CD4-positive, alpha-beta memory T cell (primary cell): ENCODE measurements at places on chromosomes 7 and 10.

- no peak for DNase-seq
Observed at GRCh38 chr10:51860257-51860656, 160.9 kb upstream of the CSTF2T start.

DNA sequence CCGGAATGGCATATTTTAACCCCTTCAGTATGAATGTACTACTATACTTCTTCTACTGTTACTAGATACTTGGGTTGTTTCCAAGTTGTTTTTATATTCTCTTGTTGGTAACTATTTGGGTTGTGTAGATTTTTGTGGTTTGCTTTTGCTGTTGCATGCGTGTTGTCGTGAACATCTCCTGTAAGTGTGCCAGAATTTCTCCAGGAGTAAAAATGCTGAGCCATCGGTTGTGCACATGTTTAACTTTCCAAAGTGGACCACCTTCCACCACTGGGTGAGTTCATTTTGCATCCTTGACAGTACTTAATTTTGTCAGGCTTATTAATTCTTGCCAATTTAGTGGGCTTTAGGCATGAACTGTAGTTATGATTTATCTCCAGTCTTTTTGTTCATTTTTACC lies 47.9 kb downstream of the CSGALNACT2 start:
- DNase-seq, result no peak

DNA sequence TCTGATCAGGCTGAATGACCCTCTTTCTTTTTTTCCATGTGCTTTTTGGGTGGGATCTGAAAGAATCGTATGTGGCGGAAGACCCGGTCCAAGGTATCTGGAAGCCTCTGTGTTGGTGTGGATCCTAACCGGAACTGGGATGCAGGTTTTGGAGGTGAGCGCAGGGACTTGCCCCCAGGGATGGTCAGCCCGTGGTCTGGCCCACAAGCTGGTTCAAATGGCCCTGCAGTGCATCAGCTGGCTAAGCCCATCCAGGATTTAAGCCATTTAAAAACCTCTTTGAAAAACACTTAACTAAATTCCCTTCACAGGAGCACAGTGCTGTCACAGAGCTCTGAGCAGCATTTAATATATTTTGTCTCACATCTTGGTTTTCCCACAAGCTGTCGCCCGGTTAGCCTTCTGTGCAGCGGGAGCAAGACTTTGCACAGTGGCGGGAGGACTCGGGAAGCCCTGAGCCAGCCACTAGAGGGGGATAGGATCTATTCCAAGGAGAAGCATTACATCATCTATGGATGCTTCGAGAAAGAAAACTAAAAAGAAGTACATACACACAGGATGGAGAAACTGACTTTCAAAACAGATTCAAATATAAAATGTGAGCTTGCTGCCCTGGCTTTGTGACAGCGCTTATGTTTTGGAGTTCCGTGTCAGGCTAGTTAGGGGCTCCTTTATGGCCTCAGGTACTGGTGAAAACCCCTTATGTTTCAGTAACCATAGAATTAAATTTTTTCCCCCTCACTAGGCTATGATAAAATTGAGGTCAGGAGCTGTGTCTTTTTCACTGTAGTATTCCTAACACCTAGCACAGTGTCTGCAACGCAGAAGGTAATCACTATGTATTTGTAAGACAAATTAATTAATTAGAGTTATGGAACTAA lies 11.3 kb downstream of the CPA2 start:
- DNase-seq, result no peak

DNA sequence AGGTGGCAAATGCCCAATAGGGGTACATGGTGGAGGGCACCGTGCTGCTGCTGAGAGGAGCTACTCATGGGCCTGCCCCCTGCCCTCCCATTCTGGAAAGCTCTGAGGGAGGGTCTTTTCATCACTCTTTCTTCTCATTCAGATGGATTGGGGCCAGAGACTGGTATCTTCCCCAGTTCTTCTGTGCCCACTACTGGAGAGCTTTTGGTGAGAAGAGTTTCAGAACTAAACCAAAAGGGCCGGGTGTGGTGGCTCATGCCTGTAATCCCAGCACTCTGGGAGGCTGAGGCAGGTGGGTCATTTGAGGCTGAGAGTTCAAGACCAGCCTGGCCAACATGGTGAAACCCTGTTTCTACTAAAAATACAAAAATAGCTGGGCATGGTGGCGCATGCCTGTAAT lies 12.5 kb downstream of the ADRA2A start:
- no peak for DNase-seq

DNA sequence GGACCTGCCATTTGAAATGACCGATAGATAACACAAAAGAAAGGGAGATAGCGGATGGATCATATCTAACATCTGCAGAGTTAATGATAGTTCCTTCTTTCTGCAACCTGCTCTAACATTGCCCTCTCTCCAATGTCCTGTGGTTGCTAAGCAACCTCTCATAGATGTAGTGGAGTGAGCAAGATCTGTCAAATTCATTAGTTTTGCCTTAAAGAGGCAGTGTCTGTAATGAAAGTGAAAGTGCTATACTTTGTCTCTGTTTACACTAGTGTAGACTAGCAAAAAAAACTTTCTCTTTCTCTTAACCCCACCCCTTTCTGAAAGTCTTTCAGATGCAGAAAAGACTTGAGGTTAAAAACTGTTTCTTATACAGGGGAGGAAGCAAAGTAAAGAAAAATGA lies 1196.9 kb downstream of the SORCS3 start:
- DNase-seq, result no peak

GRCh38 chr7:46705386-46706255 lies 784.5 kb upstream of the IGFBP3 start:
- no peak for DNase-seq

DNA sequence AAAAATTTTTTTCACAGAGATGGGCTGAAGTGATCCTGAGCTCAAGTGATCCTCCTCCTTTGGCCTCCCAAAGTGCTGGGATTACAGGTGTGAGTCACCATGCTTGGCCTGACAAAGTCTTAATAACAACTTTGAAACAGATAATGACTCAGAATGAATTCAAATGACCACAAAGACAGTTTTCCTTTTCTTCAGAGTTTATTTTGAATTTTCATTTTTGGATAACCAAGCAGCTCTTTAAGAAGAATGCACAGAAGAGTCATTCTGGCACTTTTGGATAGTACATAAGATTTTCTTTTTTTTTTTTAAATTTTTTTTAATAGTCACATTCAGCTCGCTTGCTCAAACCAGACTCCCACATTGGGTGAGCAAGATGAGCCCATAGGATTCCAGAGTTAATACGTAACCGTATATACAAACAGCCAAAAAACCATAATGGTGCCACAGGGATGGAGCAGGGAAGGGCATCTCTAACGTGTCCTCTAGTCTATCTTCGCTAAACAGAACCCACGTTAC lies 43.0 kb upstream of the NMT2 start:
- DNase-seq, result no peak

DNA sequence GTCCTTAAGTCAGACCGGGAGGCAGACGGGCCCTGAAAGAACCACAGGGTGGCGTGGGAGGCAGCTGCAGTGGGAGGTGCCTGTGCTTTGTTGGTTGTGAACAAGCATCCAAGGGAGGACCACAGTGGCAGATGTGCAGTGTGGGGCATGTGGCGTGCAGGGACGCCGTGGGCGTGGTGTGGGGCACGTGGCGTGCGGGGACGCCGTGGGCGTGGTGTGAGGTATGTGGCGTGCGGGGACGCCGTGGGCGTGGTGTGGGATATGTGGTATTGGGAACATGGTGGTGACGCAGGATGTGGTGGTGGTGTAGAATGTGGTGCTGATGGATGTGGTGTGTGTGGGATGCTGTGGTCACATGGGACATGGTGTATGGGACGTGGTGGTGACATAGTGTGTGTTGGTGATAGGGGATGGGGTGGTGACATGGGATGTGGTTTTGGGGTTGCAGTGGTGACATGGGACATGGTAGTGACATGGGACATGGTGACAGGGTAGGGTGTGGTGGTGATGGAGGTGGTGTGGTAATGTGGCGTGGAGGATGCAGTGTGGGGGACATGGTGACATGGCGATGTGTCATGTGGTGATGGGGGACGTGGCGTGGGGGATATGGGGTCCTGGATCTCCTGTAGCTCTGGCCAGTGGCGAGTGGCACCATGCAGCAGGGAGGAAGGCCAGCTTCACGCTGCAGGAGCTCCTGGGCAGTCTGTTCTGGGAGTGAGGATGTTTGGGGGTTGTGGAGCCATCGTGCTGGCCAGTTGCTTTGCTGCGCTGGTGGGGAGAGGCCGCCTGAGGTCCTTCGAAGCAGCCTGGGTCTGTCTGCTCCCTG lies 78.8 kb downstream of the INPP5A start:
- DNase-seq, result peak; percentile 81

DNA sequence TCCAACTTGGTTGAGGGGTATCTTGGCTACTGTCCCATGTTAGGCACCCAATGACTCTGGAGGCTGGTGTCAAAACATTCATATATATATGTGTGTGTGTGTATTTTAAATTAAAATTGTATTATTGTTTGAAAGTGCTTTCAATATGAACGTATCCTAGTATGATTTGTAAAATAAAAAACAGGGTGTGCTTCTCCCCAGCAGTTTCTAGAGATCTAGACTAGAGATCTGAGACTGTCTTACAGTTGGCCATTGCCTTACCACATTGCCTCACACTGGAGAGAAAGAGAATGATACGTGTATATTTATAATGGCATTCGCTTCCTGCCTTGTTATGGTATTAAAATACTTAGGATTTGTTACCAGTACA lies 1.2 kb downstream of the BAG3 start:
- DNase-seq, result peak; percentile 54

- no peak for DNase-seq
Observed at GRCh38 chr7:133705596-133705995, 421.5 kb upstream of the LRGUK start.

- no peak for DNase-seq
Observed at GRCh38 chr7:42961170-42961569, 29.0 kb downstream of the MRPL32 start.

DNA sequence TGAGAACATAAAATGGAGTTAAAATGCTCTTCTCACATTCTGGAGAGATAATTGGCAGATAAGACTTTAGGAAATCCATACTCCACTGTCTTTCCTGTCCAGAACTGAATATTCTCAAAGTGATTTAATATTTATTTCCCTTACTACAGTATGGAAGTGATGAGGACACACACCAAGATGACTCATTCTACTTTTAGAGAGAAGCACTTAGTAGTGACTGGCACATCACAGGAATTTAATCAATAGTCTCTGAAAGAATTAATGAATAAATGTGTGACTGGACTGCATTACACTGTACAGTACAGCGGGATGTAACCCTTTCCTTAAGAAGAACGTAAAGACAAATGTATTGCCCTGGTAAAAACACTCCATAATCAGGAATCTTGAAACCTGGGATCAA lies 116.7 kb downstream of the SEMA3E start:
- no peak for DNase-seq

- no peak for DNase-seq
Observed at GRCh38 chr10:93599778-93600177, 1.3 kb downstream of the RBP4 start.

- no peak for DNase-seq
Observed at GRCh38 chr7:26365901-26366275, 74.2 kb downstream of the SNX10 start.

DNA sequence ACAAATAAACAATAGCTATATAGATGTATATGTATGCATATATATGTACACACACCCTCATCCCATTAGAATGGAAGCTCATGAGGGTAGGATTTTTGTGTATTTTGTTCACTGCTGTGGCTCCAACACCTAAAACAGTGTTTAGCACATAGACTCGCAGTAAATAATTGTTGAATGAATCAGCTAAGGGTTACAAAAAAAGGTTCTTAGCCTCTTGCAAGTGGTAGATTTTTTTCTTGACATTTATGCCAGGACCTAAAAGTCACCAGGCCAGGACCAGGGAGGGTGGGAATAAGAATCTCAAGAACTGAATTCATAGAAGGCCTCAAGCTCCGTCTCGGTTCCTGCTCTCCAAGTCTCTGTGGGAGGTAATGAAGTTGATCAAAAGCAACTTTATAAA lies 82.5 kb upstream of the CAPZA2 start:
- DNase-seq, result no peak

GRCh38 chr7:31664890-31665289 lies 22.1 kb upstream of the PPP1R17 start:
- no peak for DNase-seq

- no peak for DNase-seq
Observed at GRCh38 chr7:77393261-77393660, 22.9 kb downstream of the GSAP start.

- DNase-seq, result no peak
Observed at GRCh38 chr7:138374119-138374693, 85.9 kb upstream of the TRIM24 start.

DNA sequence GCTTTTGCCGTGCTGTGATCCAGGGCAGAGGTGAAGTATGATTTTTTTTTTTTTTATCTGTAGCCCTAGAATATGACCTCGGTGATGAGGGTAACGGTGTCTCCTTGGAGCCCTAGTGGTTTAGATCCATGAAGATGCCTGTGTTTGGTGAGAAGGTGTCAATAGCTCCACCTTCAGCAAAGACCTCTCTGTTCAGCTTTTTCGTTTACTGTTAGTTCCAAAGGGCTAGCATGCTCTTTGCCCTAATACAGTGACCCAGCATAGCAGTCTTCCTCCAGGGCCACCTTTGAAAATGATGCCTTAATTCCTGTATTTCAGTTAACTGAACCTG lies 746 bp upstream of the MRPS16 start:
- no peak for DNase-seq

DNA sequence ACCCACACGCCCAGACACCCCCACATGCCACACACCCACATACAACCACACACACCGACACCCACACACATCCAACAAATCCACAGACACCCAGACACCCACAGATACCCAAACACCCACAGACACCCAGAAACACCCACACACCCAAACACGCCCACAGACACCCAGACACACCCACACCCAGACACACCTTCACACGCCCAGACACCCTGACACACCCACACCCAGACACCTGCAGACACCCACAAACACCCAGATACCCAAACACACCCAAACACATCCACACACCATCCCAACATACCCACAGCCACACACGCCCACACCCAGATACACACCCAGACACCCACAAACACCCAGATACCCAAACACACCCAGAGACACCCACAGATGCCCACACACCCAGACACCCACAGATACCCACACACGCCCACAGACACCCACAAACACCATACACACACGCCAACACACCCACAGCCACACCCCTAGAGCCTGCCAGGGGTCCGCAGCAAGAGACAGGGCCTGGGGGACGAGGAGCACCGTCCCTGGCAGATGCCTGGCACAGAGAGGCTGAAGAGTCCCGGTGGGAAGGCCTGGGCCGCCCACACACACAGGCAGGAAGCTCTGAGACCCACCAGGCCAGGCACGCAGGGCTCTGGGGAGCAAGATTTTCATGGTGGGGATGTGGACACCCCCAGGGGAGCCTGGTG lies 28.5 kb downstream of the CYP2W1 start:
- peak; percentile 23 for DNase-seq
